Bladder microvascular endothelial cell (primary cell): ENCODE measurements at places on chromosomes 4 and X. TPM values are rescaled to one million over a fixed set of nuclear protein-coding genes. Genes with fewer than 3 reads are reported as not detected.

PAGE1 gene
- not detected in 2 replicates for total RNA-seq

C4orf51 gene
- total RNA-seq, result not detected in 2 replicates

GRID2 gene
- not detected in 2 replicates for total RNA-seq

FOXP3 gene
- total RNA-seq, result not detected in 2 replicates

TCEAL2 gene
- total RNA-seq, result not detected in 2 replicates

EMCN gene
- total RNA-seq, result 62.5 and 131 TPM in 2 replicates

ZDHHC9 gene
- 9.2 and 27.5 TPM in 2 replicates for total RNA-seq

DGKK gene
- not detected in 2 replicates for total RNA-seq
